Heart left ventricle (tissue), 16 donors: ENCODE measurements at places on chromosomes 16 and 17. TPM values are rescaled to one million over a fixed set of nuclear protein-coding genes. Genes with fewer than 3 reads are reported as not detected.

GRCh38 chr17:43733956-43734355 is 24.6 kb downstream of the SOST start:
- no peak for DNase-seq

GRCh38 chr17:61253362-61253761 is 146.3 kb upstream of the TBX2 start:
- DNase-seq = peak; percentile 56

DNA sequence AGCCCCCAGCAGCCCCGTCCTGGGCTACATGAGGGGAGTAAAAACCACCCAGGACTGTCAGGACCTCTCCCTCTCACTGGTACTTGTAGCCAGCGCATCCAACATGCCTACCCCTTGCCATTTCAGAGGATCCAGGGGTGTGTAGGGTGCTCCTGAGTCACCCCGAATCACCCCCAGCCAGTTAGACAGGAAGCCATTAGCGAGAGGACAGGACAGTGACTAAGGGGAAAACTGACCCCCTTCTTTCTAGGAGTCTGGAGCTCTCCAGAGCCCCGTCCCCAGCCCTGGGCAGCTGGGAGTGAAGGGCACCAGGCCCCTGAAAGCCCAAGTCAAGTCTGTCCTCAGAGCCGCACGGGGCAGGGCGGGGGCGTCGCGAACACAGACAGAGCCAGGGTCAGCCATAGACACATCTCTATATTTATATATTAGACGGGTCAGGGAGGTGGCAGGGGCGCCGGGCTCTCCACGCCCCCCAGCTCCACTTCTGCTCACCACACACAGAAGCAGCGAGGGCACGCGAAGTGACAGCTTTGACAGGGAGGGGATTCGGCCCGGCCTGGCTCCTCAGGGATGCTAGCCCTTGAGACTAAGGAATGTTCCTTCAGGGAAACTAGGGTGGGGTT is 485 bp upstream of the GDPD3 start:
- no peak for DNase-seq

- no peak for DNase-seq
Measured at GRCh38 chr17:57569853-57570252, 175.2 kb downstream of the CCDC182 start.

DNA sequence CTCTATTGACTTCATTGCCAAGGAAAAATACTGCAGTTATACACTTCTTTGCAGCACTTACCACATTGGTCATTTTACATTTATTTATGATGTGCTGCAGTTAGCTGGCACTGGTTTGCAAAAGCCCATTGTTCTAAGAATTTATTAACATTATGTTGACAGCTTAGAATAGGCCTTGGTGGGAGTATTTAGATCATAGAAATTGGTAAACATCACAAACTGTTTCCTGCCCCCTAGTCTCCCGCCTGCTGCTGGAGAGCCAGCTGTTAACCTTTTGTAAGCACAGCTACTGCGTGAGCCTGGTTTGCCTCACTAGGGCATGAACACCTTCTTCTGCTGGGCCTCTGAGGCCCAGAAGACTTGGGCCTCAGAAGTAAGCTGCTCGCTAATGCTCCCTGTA is 651.4 kb upstream of the GOT2 start:
- no peak for DNase-seq

DNA sequence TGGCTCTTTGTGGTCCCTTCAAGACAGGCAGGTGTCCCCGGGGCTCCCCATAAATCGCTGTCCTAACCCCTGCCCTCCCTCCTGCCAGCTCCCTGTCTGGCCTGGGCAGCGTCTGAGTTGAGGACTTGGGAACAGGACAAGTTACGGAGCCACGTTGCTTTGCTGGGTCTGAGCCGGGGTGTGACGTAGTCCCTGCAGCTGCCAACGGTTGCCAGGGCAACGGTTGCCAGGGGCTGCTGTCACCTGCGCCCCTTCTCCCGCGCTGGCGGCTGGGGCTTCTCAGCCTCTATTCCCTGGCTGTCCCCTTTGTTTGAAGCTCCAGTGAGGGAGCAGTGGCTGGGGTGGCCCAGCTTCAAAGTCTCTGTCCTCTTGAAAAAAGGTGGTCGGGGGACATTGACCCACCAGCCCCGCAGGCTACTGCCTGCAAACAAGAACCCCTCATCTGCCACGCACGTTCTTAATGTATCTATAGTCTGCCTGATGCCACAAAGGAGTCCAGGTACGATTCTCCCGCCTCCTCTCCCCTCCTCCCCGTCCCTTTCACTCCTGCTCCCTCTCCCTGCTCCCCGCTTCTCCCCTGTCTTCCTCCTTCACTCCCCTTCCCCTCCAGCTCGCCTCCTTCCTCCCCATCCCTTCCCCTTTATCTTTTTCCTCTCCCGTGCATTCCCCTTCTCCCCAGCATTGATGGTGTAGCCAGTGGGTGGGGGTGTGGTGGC is 10.9 kb downstream of the ADGRG1 start:
- DNase-seq = peak; percentile 68

GRCh38 chr16:82481455-82481854 is 145.3 kb upstream of the CDH13 start:
- no peak for DNase-seq

GRCh38 chr16:53159781-53160436 is 105.1 kb downstream of the CHD9 start:
- DNase-seq = no peak

DNA sequence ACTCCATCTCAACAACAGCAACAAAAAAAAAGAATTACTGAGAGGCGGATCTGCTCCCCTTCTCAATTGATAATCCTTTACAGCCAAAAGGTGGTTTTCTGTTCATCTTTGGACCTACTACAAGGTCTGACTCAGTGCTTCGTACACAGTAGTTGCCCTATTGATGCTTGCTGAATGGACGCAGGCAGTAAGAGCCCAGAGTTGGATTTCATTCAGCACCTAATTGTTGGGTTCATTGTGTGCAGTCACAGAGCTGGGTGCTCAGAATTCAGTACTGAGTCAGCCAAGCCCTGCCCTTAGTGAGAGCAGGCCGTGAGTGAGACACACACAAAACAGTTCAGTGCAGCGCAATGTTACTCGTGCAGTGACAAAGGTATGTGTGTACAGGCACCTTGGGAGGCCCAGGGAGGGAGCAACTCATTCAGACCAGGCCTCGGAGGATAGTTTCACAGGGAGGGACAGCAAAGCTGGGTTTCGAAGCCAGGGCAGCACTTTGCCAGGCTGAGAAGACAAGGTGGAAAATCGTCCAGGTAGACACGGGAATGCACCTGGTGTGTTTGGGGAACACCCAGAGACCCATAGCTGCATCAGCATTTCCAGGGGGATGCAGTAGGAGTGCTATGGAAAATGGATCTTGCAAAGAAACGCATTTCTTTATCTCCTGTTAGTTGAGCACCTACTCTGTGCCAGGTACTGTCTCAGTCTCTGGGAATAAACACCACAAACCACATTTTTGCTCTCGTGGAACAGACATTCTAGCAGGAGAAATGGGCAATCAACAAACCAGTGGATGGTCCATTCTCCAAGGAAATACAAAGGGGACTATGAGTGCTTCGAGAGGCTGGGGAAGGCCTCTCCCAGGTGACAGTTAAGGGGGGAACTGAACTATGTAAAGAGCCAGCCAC is 18.1 kb upstream of the KRT17 start:
- DNase-seq = no peak

DNA sequence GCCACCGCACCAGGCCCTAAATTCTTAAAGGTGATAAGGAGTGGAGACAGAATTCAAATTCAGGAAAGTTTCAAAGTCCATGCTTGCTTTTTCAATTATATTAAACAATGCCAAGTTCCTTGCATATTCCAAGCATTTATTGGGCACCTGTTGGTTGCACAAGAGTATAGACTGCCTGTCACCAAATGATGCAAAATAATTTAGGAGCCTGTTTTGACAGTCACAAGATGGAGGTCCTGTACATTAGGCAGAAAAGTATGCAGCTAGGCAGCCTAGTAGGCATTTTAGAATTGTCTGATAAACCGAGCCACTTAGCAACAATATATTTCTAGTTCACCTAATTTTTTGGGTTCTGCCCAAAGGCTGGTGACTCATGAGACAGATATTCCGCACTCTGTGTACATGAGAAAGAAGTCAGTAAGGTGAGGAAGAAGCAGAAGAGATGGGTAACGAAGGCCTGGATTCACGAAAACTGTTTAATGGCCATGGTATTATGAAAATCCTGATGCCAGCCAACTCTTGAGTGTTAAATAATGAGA is 7.3 kb downstream of the ACACA start:
- DNase-seq = no peak

- DNase-seq = no peak
Measured at GRCh38 chr17:38357486-38358123, 6.0 kb downstream of the SOCS7 start.

Gene DNASE1L2
- polyA plus RNA-seq = 0.18 TPM

Gene TP53TG3F
- not detected for polyA plus RNA-seq

Gene ZPBP2
- polyA plus RNA-seq = not detected

Gene MYCBPAP
- 0.46 TPM for polyA plus RNA-seq

Gene BCKDK
- 57.4 TPM for polyA plus RNA-seq

Gene XYLT1
- 12.3 TPM for polyA plus RNA-seq

Gene TRIM72
- polyA plus RNA-seq = 1.2 TPM

Gene DDX52
- 13.9 TPM for polyA plus RNA-seq

Gene CNTD1
- polyA plus RNA-seq = 0.10 TPM
